Bronchus fibroblast of lung (primary cell): ENCODE measurements at places on chromosomes 16 and 17. TPM values are rescaled to one million over a fixed set of nuclear protein-coding genes. Genes with fewer than 3 reads are reported as not detected.

TMEM98 gene
- total RNA-seq = 115 and 139 TPM in 2 replicates

CCL22 gene
- total RNA-seq = not detected in 2 replicates

UMOD gene
- total RNA-seq = not detected in 2 replicates

CDRT15 gene
- total RNA-seq = not detected in 2 replicates

SMCR8 gene
- total RNA-seq = 6.5 and 7.2 TPM in 2 replicates

PDE6G gene
- total RNA-seq = 1.3 and 2.2 TPM in 2 replicates

SDR42E2 gene
- not detected in 2 replicates for total RNA-seq

C17orf67 gene
- total RNA-seq = 1.0 and 1.3 TPM in 2 replicates

RBBP6 gene
- 9.7 and 14.0 TPM in 2 replicates for total RNA-seq

ADAM11 gene
- total RNA-seq = 0.45 and 0.50 TPM in 2 replicates

CORO6 gene
- total RNA-seq = 1.8 and 2.2 TPM in 2 replicates

GUCY2D gene
- 0.15 TPM in 1 of 2 replicates, not detected in the other for total RNA-seq

TBC1D3B gene
- total RNA-seq = not detected in 2 replicates

C16orf95 gene
- 2.5 and 6.1 TPM in 2 replicates for total RNA-seq

PLXDC1 gene
- total RNA-seq = under 0.01 and 0.15 TPM in 2 replicates

KRTAP3-2 gene
- not detected in 2 replicates for total RNA-seq

KRTAP2-1 gene
- total RNA-seq = not detected in 2 replicates

SEC14L1 gene
- total RNA-seq = 14.6 and 15.5 TPM in 2 replicates

NOMO2 gene
- 83.6 and 88.2 TPM in 2 replicates for total RNA-seq

EVPLL gene
- not detected in 2 replicates for total RNA-seq

OR1A1 gene
- total RNA-seq = not detected in 2 replicates

CFAP97D1 gene
- not detected in 2 replicates for total RNA-seq

APOH gene
- not detected in 2 replicates for total RNA-seq

BICDL2 gene
- not detected in 2 replicates for total RNA-seq

PPP1R27 gene
- not detected in 2 replicates for total RNA-seq

THOC6 gene
- 39.4 and 46.1 TPM in 2 replicates for total RNA-seq

INCA1 gene
- 0.17 and 0.74 TPM in 2 replicates for total RNA-seq

CCL8 gene
- not detected in 2 replicates for total RNA-seq

KCNAB3 gene
- 0.67 and 1.2 TPM in 2 replicates for total RNA-seq

SSTR5 gene
- not detected in 2 replicates for total RNA-seq

TEX14 gene
- total RNA-seq = not detected in 2 replicates

TMED6 gene
- total RNA-seq = not detected in 2 replicates

MYADML2 gene
- not detected in 2 replicates for total RNA-seq

LRRC46 gene
- total RNA-seq = 0.15 TPM in 1 of 2 replicates, not detected in the other

SYNGR3 gene
- 4.2 and 8.4 TPM in 2 replicates for total RNA-seq

CLEC19A gene
- not detected in 2 replicates for total RNA-seq

PRRT2 gene
- 0.67 and 0.89 TPM in 2 replicates for total RNA-seq

CYB561 gene
- 7.2 and 8.2 TPM in 2 replicates for total RNA-seq
